ENCODE measurements at places on chromosomes 1 and 21. TPM values are rescaled to one million over a fixed set of nuclear protein-coding genes. Genes with fewer than 3 reads are reported as not detected.

The LAMC2 gene
- not detected for total RNA-seq

The OR2G6 gene
- total RNA-seq = not detected

DNA sequence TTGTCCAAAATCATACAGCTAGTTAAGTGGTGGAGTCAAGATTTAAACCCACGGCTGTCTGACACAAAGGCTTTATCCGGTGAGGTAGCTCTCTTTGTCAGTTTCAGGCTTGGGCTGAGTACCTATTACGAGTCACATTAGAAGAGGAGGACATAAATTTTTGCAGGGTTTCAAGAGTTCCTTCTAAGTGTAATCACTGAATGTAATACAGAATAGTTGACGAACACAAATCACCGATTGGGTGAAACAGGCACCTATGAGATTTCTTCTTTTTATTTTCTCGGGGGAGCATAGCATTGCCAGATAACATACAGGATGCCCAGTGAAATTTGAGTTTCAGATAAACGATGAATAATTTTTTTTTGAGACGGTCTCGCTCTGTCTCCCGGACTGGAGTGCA, 847 bp downstream of the PSMD4 start:
- no peak for DNase-seq

- DNase-seq = no peak
These were observed 26.4 kb downstream of the SORT1 start for GRCh38 chr1:109371341-109371739.

GRCh38 chr21:44603109-44603875, 2.9 kb downstream of the KRTAP10-7 start:
- peak; percentile 30 for DNase-seq

- DNase-seq = no peak
These were observed 116.8 kb downstream of the CASZ1 start for GRCh38 chr1:10679496-10680220.

GRCh38 chr1:1360506-1361169, 2.3 kb upstream of the MXRA8 start:
- DNase-seq = no peak

Data from activated naive CD4-positive, alpha-beta T cell treated with anti-CD3 and anti-CD28 coated beads, Interleukin-2, amount 50 U/mL, for 72 hours (primary cell).